ENCODE measurements at places on chromosomes 12 and 14.
A peak's percentile ranks its signal among the peaks of the same experiment; 100 is the strongest.

- peak; percentile 75 for DNase-seq
These were observed 114.5 kb downstream of the ETV6 start for GRCh38 chr12:11763760-11764520.

- no peak for DNase-seq
These were observed 16.3 kb upstream of the FLVCR2 start for GRCh38 chr14:75562089-75562488.

DNA sequence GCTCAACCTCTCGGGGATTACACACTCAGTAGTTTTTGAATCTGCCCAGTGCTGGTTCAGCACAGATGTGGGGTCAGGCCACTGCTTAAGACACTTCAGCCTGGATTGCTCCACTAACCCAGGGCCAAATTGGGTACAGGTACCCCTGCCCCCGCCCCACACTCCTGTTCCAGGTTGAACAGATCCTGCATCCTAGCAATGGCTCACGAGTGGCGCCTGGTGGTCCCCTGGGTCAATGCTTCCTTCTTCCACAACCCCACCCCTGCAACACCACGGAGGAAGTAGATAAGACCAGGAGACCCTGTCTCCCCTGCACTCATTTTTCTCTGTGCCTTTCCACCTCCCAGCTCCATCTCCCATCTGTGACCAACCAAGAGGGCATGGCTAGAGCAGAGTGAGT is 108.4 kb downstream of the ESRRB start:
- DNase-seq = no peak

- DNase-seq = no peak
These were observed 144.2 kb upstream of the FRMD6 start for GRCh38 chr14:51507511-51507905.

GRCh38 chr14:76351941-76352340 is 24.0 kb upstream of the ESRRB start:
- no peak for DNase-seq

- DNase-seq = no peak
These were observed 31.4 kb downstream of the TMEM233 start for GRCh38 chr12:119624966-119625365.

DNA sequence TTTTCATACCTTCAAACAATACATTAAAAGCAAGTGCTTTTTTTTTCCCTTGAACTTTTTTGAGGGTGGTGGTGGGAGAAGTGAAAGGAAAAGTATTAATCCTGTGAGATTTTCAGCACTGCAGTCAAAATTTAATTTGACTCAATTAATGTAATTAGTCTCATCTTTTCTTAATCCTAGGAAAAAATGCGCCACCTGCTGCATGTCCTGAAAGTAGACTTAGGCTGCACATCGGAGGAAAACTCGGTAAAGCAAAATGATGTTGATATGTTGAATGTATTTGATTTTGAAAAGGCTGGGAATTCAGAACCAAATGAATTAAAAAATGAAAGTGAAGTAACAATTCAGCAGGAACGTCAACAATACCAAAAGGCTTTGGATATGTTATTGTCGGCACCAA is 52.2 kb downstream of the SPATA7 start:
- DNase-seq = no peak

DNA sequence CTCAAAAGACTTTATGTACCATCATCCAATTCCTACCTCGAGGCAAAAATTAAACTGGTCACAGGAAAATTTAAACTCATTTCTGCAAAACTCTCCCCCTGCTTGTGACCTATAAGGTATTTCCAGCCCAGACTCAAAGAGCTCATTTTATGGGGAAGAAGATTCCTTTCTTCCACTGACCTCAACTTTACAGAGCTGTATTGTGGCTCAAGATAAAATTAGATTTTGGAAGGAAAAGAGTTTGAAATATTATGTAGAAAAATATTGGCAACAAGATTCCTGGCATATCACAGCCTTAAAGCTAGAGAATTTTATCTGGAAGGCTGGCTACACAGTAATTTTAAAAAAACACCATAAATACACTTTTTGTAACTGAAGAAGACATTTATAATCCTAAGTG is 91.7 kb downstream of the STXBP6 start:
- no peak for DNase-seq

- no peak for DNase-seq
These were observed 915.2 kb downstream of the SLC6A15 start for GRCh38 chr12:83997423-83997822.

Data from fibroblast of skin of left biceps (primary cell).